ENCODE measurements at places on chromosomes 7 and 10. TPM values are rescaled to one million over a fixed set of nuclear protein-coding genes. Genes with fewer than 3 reads are reported as not detected.

The PALD1 gene
- total RNA-seq: 6.6 TPM

The HMX2 gene
- total RNA-seq: not detected

DNA sequence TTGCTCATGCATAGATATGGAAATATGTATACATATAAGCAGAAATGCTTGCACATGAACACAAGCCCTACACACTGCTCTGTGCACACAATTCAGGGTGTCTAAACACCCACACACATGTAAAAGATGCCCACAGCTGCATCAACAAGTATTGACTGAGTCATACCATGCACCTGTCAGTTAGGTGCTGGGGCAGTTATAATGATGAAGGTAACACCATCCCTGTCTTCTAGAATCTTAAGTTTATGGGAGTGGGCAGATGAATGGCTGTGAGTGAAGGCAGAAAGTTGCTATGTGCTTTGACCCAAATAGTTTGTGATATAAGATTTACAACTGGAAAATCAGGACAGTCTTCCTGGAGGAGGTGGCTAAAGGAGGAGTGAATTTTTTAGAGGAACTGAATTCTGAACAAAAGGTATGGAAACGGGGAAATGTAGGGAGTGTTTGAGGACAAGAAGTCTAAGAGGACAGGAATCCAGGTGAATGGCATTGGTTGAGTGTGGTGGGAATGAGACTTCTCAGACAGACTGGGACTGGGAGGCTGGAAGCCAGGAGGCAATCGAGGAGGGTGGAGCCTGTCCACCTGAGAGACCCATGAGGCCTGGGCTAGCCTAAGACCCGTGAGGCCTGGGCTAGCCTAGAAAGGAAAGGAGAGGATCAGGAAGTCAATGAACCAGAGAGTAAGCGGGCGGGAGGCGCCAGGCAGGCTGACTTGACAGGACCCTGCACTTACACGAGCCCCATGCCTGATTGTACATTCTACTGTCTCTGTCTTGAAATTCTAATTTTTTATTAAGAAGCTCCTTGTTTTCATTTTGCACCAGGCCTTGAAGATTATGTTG is 20.7 kb downstream of the POLL start:
- no peak for DNase-seq

- DNase-seq: no peak
Measured at GRCh38 chr10:6416892-6417512, 163.1 kb downstream of the PRKCQ start.

DNA sequence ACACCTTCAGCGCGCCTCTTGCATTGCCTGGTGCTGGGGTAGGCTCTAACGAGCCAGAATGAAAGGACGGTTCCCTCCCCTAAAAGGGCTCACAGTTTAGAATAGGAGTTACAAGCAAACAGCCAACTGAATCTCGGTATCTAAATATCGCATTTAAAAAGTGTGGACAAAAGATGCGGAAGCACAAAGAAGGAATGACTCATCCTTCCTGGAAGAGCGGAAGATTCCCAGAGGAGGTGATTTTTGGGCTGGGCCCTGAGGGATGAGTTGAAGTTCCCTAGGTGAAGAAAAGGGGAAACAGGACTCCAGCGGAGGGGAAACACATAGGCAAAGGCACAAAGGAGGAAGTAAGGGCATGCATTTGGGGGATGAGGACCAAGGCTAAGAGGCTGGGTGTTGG is 29.9 kb downstream of the SRRM3 start:
- DNase-seq: no peak

- DNase-seq: no peak
Measured at GRCh38 chr10:30171601-30172000, 112.2 kb upstream of the JCAD start.

DNA sequence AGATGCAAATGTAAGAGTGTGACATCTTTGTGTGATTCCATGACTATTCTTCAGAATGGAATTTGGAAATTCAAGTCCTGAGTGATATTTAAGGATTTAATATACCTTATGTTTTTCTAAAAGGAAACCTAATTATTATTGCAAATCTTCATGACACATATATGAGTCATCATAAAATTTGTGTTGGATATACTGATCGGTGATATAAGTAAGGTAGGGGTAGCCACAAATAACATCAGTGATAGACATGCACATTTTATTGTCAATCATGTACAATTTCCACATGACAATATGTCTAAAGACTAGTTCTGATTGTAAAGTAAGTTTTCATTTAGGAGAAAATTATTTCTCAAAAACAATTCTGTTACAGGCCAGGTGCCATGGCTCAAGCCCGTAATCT is 59.7 kb upstream of the AGMO start:
- DNase-seq: no peak

- no peak for DNase-seq
Measured at GRCh38 chr10:30371954-30372353, 22.9 kb upstream of the MTPAP start.

Measured in suprapubic skin (tissue), 4 donors.